Activated T-helper 17 cell treated with anti-CD3 and anti-CD28 coated beads, Interleukin-2, amount 50 U/mL, for 72 hours (primary cell): ENCODE measurements at places on chromosomes 11 and 22. TPM values are rescaled to one million over a fixed set of nuclear protein-coding genes. Genes with fewer than 3 reads are reported as not detected.

- no peak for ATAC-seq
Measured at GRCh38 chr11:84249344-84250135, 963.4 kb upstream of the CCDC90B start.

DNA sequence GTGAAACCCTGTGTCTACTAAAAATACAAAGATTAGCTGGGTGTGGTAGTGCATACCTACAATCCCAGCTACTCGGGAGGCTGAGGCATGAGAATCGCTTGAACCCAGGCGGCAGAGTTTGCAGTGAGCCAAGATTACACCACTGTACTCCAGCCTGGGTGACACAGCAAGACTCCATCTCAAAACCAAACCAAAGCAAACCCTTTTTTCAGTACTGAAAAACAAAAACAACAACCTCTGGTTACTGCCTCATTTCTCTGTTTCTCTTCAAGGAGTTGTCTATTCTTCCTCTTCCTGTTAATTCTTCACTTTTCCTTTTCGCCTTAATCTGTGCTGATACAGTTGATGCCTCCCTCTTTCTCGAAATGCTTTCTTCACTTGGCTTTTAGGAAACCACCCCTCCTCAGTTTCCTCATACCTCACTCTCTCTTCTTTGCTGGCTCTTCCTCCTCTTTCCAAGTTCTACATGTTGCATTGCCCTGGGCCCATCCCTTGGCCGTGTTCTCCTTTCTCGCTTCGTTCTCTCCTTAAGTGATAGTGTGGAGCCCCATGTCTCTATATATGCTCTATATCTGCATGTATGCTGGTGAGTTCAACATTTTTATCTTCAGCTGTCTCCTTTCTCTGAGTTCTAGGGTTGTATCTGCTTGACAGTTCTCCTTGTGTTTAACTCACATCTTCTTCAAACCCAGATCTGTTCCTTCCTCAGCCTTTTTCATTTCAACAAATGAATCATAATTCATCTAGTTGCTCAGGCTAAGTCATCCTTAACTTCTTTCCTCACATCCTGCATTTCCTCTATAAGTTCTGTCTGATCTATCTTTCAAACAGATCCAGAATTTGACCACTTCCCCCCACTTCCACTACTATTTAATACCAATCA is 37.1 kb downstream of the NUCB2 start:
- ATAC-seq, result peak; percentile 52

- no peak for ATAC-seq
Measured at GRCh38 chr11:13667245-13667644, 1.2 kb upstream of the FAR1 start.

DNA sequence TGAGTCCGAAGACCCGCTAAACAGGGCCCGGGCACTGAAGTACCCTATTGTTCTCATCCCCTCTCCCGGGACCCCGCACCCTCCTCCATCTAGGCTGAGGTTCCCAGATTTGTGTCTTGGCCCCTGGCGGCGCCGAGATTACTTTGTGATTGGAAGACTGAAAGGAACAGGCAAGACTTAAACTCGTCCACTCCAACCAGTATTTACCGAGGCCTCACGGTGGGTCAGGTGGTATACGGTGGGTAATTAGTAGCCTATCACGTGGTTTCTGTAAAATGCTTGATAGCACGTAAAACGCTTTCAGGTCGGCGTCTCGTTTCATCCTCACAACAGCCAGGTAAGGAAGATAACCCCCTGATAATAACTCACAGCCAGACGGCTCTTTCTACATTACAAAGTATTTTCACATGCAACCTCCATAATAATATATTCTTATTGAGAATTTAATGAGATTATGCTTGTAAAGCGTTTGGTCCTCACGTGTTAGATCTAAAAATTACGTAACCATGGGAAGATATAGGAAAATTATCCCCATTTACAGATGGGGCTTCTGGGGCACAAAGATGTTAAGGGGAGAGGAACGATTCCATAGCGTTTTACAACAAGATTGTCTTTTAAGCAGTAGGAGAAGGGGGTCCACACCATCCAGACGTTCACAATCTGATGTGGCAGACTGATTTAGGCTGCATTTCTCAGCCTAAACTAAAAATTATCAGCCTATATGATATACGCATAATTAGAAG is 642 bp upstream of the PIK3C2A start:
- ATAC-seq, result peak; percentile 76

- ATAC-seq, result no peak
Measured at GRCh38 chr11:77208535-77208934, 80.5 kb downstream of the MYO7A start.

GRCh38 chr11:65446446-65447277 is 24.1 kb downstream of the NEAT1 start:
- ATAC-seq, result peak; percentile 18

The GGTLC2 gene
- total RNA-seq, result not detected

The HORMAD2 gene
- not detected for total RNA-seq

The MMP27 gene
- total RNA-seq, result not detected

The PGA4 gene
- total RNA-seq, result not detected

The RFPL3 gene
- total RNA-seq, result not detected
